T-helper 1 cell (primary cell): ENCODE measurements at places on chromosomes 12 and 14.

GRCh38 chr14:72665259-72665658, 228.6 kb downstream of the DPF3 start:
- DNase-seq = no peak

DNA sequence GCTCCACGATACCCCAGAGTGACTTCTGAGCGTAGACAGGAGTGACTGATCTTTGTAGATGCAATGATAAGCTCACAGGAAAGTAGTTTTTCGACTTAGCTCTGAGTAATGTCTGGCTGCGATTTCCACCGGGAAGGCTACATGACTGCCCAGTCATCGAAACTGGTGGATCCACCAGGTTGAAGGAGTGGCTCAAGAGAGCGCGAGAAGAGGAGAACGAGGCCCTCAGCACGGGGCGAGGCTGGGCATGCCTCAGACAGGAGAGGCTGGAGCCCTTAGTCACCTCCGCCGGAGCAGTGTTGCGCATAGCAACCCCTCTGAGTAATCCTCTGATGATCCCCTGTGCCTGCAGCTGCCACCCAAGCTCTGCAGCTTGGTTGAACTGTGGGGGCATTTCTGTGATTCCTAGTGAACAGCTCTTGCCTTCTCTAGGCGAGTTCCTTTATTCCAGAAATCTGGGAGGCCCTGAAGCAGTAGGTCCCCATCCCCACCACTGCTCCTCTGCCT, 25.6 kb downstream of the ELK3 start:
- DNase-seq = no peak

DNA sequence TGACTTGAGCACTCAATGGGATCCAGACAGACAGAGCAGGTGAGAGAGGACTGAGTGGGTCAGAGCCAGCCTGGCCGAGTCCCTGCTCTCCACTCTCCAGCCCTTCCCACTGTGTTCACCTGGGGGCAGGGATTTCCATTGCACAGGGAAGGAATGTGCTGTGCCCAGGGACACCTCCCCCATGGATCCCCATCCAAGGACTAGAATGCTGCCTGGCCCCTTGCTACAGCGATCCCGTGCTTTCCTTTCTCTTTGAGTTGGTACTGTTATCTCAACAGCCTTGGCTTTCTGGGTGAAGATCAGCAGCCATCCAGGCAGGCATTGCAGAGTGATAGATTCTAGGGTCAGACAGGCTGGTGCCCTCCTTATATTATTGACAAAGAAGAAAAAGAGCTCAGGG, 60.3 kb upstream of the DLK1 start:
- DNase-seq = no peak

- no peak for DNase-seq
These were observed 272.6 kb downstream of the DAD1 start for GRCh38 chr14:22316473-22316872.
